Fibroblast of skin of abdomen (primary cell): ENCODE measurements at places on chromosomes 1 and 21.
A peak's percentile ranks its signal among the peaks of the same experiment; 100 is the strongest.

DNA sequence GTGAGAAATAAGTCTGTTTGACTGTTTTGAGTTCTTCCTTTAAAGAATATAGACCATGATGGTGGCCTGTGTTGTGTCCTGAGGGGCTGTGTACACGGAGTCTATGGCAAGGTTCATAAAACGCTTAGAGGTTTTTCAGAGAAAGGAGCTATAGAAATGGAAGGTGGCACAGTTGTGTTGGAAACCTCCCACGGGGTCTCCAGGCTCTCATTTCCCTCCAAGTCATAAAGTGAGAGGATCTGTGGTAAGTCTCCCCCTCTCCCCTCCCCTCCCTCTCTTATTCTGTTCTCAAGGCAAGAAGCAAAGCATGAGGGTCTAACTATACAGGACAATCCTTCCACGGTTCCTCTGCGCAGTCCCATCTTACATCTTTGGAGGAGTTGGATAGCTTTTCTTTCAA, 139.2 kb downstream of the KIF26B start:
- no peak for DNase-seq

DNA sequence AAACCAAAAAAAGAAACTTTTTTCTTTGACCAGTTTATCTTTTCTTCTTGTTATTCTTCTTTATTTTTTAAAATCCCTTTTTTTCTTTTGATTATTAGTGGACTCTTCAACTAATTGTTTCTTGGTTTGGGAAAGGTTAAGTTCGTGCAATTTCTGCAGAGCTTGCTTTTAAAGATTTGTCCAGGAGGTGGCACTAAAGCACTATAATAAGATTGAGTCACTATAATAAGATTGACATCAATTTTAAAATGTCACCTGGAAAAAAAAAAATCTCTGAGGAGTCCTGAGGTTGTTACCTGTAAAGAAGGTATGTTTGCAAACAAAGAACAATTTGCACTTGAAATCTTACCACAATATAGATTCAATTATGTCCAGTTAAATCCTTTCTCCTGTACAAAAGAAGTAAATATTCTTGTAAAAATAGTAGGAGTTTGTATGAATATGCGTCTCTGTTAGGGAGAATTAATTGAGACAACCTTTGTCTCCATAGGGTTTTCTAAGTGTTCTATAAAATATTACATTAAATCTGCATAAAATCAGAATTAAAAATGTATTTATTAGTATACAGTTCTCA, 166.7 kb downstream of the ADGRL4 start:
- DNase-seq: peak; percentile 40

DNA sequence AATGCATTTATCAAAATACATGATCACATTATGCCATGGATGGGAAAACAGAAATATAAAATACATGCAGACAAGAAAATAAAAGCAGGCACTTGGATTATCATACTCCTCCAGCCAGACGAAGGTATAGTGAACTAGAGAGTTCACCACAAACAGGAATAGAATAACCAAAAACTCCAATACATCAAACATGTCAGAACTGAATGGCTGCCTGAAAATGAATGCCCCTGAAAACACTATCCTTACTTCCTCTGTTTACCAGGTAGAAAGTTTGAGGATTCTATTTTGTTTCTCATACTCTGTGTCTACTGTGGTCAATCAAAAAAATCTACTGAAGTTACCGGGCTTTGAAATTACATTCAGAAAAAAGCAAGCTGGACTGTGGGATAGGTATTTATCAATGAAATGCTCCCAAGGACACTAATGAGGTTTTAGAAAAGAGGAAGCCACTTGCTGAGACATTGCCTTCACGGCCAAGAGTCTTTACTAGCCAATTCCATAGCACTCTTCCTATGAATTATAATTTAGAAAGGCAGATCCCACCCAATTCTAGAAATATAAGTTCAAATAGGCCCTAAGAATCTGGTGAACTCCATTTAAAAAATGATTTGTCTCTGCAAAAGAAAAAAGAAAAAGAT, 197.7 kb downstream of the SMYD3 start:
- DNase-seq: no peak

DNA sequence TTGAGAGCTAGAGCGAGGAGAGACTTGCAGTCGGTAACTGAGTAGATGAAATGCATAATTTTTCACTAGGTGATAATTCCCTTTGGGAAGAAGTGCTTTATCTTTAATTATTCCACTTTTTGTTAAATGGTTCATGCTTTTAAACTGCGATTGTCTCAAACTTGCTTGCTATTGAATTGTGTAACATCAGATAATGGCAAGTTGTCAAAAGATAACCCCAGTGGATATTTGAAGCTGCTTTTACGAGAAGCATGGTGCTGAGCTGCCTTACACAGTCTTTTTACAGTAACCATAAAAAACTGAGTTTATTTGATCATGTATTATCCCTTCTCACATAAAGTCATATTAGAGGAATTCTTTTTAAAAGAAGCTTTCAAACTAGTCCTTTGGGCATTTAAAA, 30.2 kb downstream of the TMEM50B start:
- DNase-seq: no peak

GRCh38 chr1:9321480-9321849, 28.8 kb downstream of the SPSB1 start:
- DNase-seq: peak; percentile 66

DNA sequence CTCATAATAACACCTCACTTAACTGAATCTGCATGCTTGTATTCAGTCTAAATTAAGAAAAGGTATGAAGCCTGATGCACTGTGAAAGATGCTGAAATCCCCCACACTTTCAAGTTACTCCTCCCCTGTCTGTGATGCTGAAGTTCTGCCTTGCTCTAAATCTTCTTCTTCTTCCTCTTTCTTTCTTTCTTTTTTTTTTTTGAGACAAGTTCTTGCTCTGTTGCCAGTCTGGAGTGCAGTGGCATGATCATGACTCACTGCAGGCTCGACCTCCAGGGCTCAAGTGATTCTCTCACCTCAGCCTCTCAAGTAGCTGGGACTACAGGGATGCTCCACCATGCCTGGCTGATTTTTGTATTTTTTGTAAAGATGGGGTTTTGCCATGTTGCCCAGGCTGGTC, 231.0 kb upstream of the B3GALT2 start:
- DNase-seq: peak; percentile 24

DNA sequence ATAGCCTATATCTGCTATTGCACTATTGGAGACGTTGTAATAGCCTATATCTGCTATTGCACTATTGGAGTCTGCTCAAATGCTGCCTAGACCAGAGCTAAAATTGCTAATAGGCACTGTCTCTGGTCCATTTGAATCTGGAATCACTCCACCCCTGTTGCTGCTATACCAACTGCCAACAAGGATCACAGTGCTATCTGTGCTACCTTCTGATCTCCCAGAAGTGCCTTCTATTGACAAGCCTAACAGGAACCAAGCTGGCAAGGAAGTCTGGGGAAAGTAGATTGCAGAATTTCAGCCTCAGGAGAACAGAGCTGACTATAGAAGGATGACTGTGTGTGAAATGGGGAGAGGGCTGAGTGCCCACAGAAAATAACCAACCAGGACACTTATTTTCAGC, 15.9 kb downstream of the RWDD3 start:
- DNase-seq: no peak

GRCh38 chr1:213884942-213885341, 102.8 kb upstream of the PROX1 start:
- DNase-seq: no peak

- DNase-seq: peak; percentile 44
Observed at GRCh38 chr1:81432059-81432458, 368.7 kb upstream of the ADGRL2 start.

DNA sequence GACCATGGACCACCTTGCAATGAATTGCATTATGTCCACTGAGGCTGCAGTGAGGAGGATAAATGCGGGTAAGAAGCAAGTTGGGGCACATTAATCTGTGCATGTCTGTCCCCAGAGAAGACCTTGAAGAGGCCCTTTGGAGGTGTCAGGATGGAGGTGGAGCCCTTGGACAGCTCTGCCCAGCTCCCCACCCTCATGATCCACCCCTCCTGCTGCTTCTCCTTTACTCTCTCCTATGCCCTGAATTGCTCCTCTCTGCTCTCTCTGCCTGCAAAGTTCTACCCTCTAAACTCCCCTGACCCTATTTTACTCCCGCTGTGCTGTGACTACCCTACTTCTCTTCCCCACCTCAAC, 292.4 kb upstream of the USP24 start:
- no peak for DNase-seq
